ENCODE measurements at places on chromosomes 3 and 15. TPM values are rescaled to one million over a fixed set of nuclear protein-coding genes. Genes with fewer than 3 reads are reported as not detected.

TM4SF1 gene
- 28.9 TPM for total RNA-seq

MST1 gene
- 15.1 TPM for total RNA-seq

TRIM71 gene
- total RNA-seq, result 17.2 TPM

TEX55 gene
- total RNA-seq, result not detected

GRCh38 chr3:25130724-25131520 lies 297.1 kb upstream of the RARB start:
- H3K27ac ChIP-seq, result no peak overlapping the region
- no peak overlapping the region for H3K4me3 ChIP-seq
- DNase-seq, result no peak
- no peaks in the 10 kb centered on the region for H3K27me3 ChIP-seq
- H3K36me3 ChIP-seq, result no peaks in the 10 kb centered on the region
- no peaks in the 10 kb centered on the region for H3K4me1 ChIP-seq

RBMS3 gene
- 32.3 TPM for total RNA-seq

DNA sequence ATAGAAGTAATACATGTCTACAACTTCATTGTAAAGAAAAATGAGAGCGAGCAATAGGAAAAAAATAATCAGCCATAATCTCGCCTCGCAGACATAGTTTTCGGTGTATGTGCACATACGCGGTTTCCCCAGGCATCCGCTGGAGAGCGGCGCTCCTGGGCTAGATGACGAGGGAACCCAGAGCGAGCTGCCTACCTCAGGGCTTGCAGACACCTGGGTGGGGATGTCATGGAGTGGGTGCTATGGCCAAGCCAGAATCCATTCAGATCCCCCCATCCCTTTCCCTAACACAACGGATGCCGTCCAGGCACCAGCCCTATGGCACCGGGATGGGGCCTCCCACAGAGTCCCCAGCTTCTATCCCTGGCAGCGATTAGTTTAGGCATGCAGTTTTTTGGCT lies 4.5 kb upstream of the CFAP100 start:
- H3K36me3 ChIP-seq, result no peaks in the 10 kb centered on the region
- H3K27ac ChIP-seq, result no peak overlapping the region
- H3K4me1 ChIP-seq, result no peaks in the 10 kb centered on the region
- DNase-seq, result no peak
- H3K27me3 ChIP-seq, result peaks cover 30% of the 10 kb centered on the region
- H3K4me3 ChIP-seq, result no peak overlapping the region

CRELD1 gene
- total RNA-seq, result 18.8 TPM

DNA sequence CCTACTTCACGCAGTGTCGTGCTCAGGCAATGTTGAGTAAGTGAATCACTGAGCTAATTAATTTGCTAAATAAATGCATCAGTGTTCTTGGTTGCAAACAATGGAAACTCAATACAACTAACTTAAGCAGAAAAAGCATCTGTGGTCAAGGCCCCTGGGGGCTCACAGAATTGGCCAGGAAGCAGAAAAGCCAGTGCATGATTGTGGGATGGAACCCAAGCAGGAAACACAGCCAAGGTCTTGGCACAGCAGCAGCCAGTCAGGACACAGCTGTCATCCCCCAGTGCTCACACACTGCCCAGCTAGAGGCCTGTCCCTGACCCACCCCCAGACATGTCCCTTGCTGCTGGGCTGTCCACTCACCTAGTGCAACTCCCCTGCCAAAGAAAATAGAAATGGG lies 85.9 kb downstream of the AQP9 start:
- H3K36me3 ChIP-seq, result no peaks in the 10 kb centered on the region
- H3K4me1 ChIP-seq, result peaks cover 11% of the 10 kb centered on the region
- H3K4me3 ChIP-seq, result no peak overlapping the region
- no peak overlapping the region for H3K27ac ChIP-seq
- DNase-seq, result no peak

All from astrocyte (in vitro differentiated cells and primary cell).